RCC 7860 (cell line): ENCODE measurements at places on chromosomes 13 and 19.

GRCh38 chr13:67227131-67227983, 2.8 kb downstream of the PCDH9 start:
- DNase-seq, result no peak

DNA sequence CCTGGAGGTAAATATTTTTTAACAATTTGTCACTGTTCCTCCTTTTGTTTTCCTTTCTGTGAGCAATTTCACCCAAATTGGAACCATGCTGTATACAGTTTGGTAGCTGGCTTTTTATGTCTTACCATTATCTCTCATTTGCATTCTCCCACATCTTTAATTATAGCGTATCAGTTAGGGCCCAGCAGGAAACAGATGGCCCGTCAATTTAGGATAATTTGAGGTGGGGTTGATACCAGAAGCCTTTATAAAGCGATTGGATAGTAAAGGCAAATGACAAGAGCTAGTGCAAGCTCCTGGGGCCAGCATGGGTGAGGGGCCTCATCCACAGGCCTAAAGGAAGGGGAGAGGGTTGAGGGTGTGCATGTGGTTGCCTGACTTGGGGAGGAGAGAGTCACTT, 3.8 kb upstream of the IFNL4 start:
- no peak for DNase-seq

DNA sequence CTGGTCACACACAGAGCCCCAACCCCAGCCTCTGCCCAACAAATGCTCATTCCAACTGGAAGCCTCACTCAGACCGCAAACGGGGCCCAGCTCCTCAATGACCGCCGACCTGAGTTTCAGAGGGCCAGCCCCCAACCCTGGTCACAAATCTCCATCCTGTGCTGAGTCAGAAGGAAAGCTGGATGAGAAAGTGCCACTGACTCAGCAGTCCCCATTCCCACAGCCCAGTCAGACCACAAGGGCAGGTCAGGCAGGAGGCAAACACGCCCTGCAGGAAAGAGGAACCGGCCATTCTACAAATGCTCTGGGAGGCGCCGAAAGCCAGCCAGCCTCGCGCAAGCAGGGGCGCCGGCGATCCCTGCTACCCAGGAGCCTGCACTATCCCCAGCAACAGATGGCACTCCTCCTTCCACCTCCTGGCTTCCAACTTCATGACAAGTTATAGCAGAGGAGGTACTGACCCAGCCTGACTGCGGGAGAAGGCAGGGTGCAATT, 14.1 kb upstream of the PRKD2 start:
- peak; percentile 94 for DNase-seq

DNA sequence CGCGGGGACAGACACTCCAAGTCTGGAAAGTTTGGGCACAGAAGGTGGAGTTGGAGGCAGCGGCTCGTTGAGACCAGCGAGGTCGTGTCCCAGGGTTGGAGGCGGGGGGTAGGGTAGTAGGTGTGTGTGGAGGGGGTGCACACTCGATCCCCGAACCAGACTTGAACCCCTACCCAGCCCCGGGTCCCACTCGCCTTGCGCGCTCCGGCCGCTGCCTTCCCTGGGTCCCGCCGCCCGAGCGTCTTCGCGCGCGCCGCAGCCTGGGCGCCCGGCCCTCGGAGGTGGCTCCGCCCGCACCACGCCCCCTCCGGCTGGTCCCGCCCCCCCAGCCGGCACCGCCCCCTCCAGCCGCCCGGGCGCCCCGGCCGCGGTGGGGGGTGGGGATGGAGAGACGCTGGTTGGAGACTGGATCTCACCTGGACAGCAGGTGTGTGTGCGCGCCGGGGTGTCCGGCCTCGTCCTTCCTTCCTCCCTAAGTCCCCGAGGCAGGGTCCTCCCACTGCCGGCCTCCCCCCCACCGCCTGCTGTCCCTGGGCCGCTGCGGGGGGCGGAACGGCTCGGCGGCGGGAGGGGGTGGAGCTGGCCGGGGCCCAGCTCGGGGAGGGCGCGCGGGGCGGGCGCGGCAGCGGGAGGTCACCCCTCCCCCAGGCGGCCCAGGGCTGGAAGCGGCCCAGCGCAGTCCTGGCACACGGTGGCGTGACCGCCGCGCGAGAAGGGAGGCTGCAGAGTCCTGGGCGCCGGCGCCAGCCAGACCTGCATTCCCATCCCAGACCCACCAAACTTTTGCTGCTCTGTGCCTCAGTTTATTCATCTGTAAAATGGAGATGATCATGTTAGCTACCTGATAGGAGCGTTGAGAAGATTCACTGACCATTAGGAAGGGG, at the start of gene KANK2:
Gene KANK2, minus strand, starts transcription at position 255 of the 884 bp plus-strand sequence. CDS start 3,034 bp downstream, outside the sequence.
- peak; percentile 68 for DNase-seq

- DNase-seq, result no peak
These were observed 8.9 kb upstream of the AMER2 start for GRCh38 chr13:25180775-25181537.

DNA sequence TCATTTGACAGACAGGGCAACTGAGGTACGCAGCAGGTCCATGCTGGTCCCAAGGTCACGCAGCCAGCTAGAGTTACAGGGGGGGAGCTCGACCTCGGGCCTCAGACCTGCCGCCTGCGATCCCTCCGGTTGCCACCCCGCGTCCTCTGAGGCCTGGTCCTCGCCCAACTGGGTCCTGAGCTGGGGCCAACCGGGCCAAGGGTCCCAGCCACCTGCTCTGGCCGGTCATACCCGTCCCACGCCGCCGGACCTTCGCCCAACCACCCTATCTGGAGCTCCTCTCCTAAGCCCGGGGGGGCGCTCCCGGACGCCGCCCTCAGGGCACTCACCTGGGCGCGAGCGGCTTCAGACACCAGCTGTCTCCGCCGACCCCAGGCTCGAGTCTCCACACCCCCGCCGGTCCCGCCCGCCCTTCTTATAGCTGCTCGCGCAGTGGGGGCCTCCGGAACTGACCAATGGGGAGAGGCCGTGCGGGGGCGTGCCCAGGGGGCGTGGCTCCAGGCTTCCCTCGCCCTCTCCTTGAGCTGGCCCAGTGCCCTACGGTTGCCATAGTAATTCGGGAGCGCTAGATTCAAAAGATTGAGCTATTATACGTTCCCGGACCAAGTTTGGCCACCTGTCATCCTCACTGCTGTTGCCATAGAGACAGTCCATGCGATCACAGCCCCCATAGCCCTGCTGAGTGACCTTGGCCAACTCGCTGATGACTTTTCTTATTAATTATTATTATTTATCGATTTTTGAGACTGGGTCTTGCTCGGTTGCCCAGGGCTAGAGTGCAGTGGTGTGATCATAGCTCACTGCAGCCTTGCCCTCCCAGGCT, at the start of gene PLIN5:
Gene PLIN5, minus strand, starts transcription at position 389 of the 823 bp plus-strand sequence. CDS start 1,150 bp downstream, outside the sequence.
- DNase-seq, result peak; percentile 21

GRCh38 chr13:39538816-39539790, 63.9 kb downstream of the LHFPL6 start:
- DNase-seq, result no peak

DNA sequence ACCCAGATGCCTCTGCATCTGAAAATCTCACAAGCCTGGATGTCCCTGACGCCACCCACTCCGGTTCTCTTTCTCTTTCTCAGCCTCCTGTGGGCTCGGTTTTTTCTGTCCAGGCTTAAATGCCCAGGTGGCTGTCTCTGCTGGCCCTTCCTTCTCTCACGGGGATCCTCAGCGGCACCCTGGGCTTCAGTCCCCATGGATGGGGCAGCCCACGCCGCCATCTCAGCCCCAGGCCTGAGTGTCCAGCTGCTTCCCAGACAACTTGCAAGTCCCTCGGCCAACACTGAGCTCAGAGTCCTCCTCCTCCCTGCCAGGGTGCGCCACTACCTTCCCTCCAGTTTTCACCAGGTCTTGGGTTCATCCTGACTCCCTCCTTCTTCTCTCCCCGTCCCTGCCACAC, 6.4 kb downstream of the FBN3 start:
- no peak for DNase-seq

GRCh38 chr19:45958769-45959516, 14.7 kb downstream of the NOVA2 start:
- DNase-seq, result peak; percentile 18

DNA sequence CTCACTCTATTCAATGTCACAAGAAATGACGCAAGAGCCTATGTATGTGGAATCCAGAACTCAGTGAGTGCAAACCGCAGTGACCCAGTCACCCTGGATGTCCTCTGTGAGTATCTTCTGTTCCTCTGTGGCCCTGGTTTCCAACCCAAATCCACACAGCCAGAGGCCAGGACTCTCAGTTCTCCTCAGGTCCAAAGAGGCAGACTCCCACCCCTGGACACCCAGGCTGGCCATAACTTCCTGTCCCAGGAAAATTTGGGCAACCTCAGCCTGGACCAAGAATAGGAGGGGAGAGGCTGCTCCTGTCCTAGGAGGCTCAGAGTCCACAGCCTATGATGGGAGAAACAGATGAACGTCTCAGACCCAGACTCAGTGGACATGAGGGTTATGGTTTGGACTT, 11.7 kb downstream of the CEACAM5 start:
- DNase-seq, result no peak

GRCh38 chr13:113611996-113612395, 27.4 kb downstream of the TFDP1 start:
- DNase-seq, result no peak

DNA sequence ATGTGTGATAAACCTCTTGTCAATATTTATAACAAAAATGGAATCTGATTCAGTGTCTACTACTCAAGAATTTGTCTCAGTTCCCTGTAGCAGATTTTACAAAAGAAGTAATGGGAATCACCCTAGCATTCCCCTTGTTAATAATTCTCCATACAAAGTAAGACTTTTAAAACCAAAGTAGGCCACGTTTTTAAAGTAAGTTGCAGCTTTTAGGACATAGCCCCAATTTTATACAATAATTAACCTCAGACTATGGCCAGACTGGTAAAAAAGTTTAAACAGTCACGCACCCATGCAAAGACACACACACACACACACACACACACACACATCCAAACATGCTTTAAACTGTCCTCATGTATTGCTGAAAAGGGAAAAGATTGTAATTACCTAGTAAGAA, 589.9 kb downstream of the PCDH9 start:
- DNase-seq, result no peak

DNA sequence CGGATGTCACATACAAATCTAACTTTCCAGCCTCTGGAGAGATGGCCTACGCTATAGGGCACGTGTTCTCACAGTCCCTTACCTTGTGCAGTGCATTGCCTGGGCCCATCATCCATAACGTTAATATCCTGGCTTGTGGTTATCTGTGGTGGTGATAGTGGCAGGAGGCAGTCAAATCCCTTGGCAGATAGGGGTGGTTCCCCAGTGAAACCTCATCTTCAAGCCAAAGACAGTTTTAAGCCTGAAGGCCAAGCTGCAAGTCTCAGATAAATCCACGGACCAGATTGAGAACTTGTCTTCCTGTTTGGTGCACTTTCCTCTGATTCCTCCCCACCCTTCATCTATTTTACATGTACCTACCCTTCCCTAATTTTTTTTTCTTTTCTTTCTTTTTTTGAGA, 4.3 kb upstream of the FBXO17 start:
- no peak for DNase-seq

GRCh38 chr19:2636897-2637683, 65.4 kb downstream of the GNG7 start:
- no peak for DNase-seq

DNA sequence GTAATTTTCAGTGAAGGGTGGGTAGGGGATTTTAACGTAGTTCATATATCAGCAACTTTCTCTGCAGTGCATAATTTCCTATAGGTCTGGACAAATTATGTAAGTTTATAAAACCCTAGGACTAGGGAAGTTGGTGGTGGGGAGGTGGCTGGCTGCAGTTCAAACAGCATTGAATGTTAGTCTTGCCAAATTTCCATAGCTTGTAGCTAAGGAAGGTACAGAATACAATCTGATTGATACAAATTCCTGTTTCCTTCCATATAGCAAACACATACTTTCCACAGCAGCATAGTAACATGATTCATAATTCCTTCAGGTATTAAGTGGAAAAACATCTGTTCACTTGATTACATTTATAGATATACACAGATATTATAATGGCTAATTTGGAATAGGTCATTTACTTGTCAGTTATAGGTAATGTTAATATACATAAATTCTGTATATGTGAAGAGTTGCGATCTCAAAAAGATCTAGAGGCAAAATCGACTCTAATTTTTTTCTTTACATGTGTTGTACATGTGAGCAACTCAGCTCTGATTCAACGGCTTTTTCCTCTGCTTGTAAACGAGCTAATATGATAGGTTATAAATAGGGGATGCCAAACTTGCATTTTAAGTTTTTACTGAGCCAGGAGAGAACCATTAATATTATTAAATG, 233.4 kb upstream of the CSNK1A1L start:
- no peak for DNase-seq

- DNase-seq, result no peak
These were observed 3.8 kb downstream of the RFXAP start for GRCh38 chr13:36822785-36823184.

- DNase-seq, result no peak
These were observed 10.3 kb downstream of the ATG4D start for GRCh38 chr19:10553943-10554381.

DNA sequence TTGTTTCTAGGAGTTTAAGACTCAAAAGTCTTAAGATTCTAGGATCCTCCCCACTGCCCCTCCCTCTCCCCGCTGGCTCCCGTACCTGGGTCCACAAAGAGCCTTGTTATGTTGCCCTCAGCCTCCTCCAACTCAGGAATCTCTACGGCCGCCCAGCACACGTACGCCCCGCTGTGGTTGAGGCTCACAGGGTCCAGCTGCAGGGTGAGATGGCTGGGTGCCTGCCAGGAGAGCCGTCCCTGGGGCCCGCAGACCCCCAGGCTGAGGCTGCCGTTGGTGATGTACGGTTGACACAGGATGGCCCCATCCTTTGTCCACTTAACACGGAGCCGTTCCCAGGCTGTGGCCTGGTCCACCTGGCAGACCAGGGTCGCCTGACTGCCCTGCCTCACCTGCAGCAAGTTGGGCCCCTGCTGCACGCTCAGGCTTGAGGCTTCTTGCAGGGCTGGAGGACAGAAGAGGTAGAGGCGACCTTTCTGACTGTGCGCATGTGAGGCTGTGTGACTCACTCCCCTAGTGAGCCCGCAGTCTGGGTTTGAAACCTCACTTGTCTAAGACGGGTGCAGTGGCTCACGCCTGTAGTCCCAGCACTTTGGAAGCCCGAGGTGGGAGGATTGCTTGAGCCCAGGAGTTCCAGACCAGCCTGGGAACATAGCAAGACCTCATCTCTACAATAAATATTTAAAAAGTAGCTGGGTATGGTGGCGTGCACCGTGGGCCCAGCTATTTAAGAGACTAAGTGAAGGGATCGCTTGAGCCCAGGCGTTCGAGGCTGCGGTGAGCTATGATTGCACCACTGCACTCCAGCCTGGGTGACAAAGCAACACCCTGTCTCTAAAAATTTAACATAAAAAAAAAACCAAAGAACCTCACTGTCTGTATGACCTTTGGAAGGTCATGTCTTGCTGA, 4.0 kb downstream of the TMIGD2 start:
- no peak for DNase-seq

DNA sequence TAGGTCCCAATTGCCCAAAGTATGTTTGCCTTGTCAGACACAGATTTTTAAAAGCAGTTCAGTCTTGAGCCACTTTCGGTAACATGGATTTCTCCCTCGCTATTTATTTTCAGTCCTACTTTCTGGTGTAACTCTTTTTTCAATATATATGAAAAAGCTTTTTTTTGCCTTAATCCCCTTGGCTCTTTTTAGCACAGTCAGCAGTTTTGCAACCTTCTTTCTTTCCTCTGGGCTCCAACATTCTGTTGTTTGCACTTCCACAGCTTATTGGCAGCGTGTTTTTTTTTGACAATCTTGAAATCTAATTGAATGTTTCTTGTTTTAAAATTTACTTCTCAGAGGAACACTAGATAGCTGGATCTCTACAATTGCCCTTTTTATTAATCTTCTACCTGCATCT, 429.3 kb upstream of the NBEA start:
- DNase-seq, result no peak
